ENCODE measurements at places on chromosomes 5 and 9. TPM values are rescaled to one million over a fixed set of nuclear protein-coding genes. Genes with fewer than 3 reads are reported as not detected.

GRCh38 chr9:115369322-115369957 lies 251.5 kb upstream of the TNC start:
- DNase-seq: no peak

DNA sequence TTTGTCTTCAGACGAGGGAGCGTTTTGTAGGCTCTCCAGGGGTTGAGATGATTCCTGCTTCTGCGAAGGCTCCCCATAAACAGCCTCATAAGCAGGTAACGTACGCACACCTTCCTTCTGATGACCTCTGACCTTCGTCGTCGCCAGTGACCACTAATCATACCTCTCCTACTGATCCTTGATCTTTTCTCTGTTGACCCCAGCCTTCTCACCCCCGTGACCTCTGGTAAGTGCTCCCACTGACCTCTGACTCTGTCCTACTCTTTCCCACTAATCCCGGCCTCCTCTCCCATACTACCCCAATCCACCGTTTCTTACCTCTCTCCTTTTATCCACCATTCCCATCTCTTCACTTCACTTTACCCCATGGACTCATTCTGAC lies 345 bp downstream of the DNAI1 start:
- no peak for DNase-seq

DNA sequence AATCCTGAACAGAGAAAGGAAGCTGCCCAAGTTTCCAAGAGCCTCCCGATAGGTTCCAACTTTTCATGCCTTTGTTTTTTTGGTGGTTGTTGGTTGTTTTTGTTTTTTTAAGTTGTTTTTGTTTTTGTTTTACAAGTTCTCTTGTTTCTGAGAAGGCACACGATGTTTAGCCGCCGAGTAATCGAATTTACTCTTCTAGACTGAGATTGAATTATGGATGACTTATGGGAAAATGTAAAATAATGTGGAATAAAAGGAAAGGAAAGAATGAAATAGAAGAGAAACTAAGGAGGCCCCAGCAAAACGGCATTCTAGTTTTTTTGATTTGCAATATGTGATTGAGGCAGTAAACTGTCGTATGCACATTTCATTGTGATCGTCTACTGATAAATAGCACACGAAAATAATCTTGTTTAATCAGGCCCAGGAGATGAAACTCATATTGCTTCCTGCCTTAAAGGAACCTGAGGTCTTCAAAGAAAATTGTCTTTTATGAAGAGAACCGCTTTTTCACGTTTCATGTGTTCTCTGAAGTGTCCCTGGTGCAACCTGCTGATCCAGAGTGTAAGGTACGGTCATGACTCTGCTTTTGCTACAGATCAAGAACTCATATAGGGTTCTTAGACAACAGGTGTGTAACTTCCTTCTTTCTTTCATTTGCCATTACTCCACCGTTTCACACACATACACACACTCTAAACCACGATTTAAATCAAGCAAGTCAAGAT lies 1.3 kb upstream of the GNAQ start:
- no peak for DNase-seq

GRCh38 chr9:95874303-95874988 lies 1.0 kb upstream of the ERCC6L2 start:
- no peak for DNase-seq

DNA sequence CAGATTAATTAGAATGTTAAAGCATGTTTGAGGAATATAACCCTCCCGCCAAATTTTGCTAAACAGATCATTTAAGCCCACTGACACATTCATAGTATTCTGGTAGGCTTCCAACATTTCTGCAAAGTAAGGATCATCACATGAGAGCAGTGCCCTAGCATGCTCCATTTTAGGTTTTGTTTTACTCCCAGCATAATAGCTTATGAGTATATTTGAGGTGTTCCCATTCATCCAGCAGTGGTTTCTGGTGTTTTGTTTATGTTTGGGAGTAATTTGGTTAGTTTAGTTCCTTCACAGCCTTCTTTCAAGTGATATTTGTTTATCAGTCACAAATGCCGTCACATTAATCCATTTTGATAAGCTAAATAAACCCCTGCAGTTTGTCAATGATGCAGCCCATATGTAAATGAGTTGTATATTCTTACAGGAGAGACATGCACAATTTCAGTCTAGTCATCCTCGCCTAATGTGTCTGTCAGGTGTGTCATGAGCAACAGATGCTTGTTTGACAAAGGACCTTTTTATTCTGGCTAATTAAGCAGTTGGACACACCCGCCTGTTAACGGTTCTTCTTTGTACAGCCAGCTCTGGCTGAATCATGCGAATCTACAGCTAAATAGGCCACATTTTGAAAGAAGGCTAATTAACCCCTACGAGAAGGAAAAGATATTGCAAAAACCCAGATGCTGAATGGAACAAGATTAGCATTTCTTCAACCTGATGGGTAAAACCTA lies 124.4 kb downstream of the RFX3 start:
- no peak for DNase-seq

DNA sequence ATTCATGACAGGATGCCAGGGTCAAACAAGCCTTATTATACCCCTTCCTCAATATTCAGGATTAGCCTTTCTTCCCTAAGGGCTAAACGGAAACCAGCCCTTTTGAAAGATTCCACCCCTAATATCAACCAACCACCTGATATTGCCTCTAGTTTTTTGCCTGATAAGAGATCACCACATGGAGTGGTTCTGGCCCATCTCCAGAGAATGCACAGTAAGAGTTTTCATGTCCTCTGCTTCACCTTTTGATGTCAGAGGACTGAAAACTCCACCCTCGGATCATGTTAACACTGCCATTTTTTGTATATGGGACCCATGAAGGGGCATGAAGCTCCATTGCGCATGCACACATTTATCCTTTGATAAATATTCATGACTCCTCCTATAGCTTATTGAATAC lies 5.8 kb upstream of the LNPEP start:
- DNase-seq: no peak

- DNase-seq: no peak
Measured at GRCh38 chr5:135995976-135996375, 32.8 kb upstream of the TGFBI start.

GRCh38 chr5:54159153-54159892 lies 151.1 kb downstream of the ARL15 start:
- DNase-seq: no peak

DNA sequence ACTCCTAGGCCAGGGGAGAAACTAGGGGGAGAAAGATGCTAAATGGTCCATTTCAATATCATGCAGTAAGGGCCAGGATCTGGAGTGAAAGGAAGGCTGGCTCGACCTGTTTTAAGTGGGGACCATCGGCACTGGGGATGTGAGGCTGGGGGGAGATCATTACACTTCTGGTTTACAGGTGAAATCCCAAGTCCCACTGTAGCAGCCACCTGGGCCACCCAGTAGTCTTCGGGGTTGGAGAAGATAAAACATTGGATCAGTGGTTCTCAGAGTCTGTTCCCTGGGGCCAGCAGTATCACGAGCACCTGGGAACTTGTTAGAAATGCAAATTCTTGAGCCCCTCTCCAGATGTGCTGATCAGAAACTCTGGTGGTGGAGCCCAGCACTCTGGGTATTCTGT lies 111.3 kb upstream of the ALDH1B1 start:
- DNase-seq: no peak

- no peak for DNase-seq
Measured at GRCh38 chr9:105069696-105070095, 141.7 kb upstream of the ABCA1 start.

GRCh38 chr5:136809382-136809781 lies 444.0 kb upstream of the TRPC7 start:
- no peak for DNase-seq

DNA sequence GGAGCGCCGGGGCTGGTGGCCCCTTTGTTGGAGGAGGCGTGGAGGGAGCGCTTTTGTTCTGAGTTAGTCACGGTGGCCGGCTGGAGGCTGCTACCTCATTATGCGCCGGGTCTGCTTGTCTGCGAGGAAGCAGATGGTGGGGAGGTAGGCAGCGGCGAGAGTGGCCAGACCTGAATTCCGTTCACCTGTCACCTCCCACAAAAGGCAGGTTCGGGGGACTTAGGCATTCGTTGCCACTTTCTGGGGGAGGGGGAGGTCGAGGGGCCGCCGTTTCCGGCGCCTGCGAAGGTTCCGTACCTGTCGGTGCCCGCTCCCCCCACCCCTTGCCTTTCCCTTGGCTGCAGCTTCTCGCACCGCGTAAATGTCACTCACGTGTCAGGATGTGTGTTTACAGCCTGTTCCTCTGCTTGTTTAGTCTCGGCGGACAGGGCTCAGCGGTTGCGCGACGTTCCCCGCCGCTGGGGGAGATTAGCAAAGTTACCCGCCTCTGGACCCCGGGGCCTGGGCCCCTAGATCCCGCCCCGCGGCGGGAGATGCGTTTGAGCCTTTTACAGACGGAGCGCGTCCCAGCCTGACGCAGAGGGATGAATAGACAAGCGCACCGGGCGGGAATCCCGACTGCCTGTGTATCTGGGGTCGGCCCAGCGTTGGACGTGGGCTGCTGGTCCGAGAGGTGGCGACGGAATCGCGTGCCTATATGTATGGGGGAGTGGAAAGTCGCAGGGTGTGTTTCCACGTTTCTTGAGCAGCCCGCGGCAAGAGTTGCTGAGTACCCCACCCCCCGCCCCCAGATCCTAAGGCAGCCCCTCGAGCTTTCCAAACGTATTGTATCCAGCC lies 2.7 kb upstream of the LHX2 start:
- DNase-seq: no peak

DNA sequence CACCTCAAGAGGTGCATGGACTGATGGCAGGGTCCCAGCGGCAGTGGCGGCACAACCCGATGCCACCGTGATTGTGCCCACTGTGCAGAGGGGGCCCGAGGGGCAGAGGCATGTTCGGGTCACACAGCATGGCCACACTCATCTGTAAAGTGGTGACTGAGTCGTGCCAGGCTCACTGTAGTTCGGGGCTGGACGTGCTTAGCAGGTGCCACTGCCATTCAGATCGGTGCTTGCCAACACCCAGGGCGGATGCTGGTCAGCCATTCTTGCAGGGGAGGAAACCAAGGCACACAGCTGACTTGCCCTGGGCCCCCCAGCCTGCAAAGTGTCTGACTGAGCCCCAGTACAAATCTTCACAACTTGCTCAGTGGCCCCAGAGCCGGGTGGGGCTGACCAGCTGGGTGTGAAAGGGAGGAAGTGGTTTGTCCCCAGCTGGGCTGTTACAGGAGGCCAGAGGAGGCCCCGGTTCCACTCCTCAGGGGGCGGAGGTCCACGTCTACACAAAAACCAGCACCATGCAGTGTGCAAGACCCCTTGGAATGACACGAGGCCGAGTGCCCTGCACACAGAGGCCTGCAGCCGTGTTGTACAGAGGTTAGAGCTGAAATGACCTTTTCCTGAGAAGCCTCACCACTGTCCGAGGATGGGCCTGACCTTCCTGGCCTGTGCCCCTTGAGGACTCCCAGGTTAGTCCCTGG lies 17.9 kb downstream of the FGD3 start:
- DNase-seq: no peak

DNA sequence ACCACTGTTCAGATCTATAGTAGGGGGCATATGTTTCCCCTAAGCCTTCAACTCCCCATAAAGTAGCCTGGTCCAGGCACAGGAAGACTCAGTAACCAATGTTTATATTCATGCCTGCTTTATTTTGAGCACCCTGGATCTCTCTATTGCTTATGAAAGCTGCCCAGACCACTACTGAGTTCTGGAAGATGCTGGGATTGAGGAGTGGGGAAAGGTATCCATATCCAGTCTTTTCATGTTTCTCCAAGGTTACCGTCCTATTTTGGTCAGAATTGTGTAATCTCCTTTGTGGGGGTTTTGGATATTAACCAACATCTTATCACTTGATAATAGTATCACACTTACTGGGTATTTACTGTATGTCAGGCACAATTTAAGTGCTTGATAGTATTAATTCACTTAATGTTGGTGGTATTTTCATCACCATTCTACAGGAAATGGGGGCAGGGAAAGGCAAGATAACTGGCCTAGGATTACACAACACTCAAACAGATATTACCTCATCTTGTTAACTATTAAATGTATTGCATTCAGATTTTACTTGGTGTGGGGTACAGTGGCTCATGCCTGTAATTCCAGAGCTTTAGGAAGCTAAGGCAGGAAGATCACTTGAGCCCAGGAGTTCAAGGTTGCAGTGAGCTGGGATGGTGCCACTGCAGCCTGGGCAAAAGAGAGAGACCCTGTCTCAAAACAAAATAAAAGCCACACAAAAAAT lies 36.3 kb downstream of the RUSC2 start:
- no peak for DNase-seq

DNA sequence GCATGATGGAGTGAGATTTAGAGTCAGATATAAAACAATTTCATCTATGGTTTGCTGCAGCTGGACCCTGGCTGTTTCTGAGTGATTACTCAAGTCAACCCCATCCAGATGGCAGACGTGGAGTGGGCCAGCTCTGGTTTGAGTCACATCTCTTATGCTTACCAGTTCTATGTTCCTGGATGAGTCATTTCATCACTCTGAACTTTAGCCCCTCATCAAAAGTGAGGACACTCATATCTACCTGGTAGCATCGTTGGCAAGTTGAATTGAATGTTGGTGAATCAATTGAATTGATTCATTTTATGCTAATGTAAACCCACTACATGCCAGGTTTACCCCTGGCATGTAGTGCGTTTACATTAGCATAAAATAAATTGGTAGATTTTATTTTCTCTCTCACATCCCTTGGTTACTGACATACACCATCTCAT lies 176.4 kb downstream of the FGF18 start:
- DNase-seq: no peak

GRCh38 chr5:74616236-74617146 lies 24.0 kb downstream of the ENC1 start:
- DNase-seq: peak; percentile 46

GRCh38 chr5:6029811-6030271 lies 348.5 kb downstream of the MED10 start:
- no peak for DNase-seq

DNA sequence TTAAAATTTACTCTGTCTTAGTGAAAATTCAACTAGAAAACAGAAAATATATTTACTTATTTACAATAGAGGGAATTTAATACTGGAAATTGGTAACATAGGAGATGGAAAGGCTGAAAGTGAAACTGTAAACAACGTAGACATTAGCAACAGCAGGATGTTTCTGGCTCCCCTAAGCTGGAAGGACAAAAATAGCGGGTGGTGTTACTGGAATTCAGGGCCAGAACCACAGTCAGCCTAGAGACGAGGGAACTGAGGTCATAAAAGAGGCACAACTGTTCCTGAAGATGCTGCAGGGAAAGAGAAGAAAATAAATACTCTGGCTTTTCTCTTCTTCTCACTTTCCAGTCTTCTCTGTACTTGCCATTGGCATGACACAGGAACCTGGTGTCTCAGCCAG lies 80.4 kb upstream of the NIPBL start:
- DNase-seq: no peak

Gene CER1
- polyA plus RNA-seq: 3.3 TPM

Gene CCNG1
- polyA plus RNA-seq: 238 TPM

Gene NIPAL4
- 0.58 TPM for polyA plus RNA-seq

Gene MARCOL
- not detected for polyA plus RNA-seq

Gene RBM27
- 33.0 TPM for polyA plus RNA-seq

Gene PCDHAC1
- 0.13 TPM for polyA plus RNA-seq

Gene C9orf50
- polyA plus RNA-seq: 0.30 TPM

Gene TAF1L
- polyA plus RNA-seq: 0.10 TPM

Gene GFRA3
- polyA plus RNA-seq: 3.2 TPM

Gene ZNF300
- 53.0 TPM for polyA plus RNA-seq

Gene NIPSNAP3A
- 51.7 TPM for polyA plus RNA-seq

Gene SPATA31D4
- not detected for polyA plus RNA-seq

Gene ZDHHC11B
- 8.9 TPM for polyA plus RNA-seq

All from left kidney (tissue), 8 donors.